ENCODE measurements at places on chromosomes 5 and 9.

DNA sequence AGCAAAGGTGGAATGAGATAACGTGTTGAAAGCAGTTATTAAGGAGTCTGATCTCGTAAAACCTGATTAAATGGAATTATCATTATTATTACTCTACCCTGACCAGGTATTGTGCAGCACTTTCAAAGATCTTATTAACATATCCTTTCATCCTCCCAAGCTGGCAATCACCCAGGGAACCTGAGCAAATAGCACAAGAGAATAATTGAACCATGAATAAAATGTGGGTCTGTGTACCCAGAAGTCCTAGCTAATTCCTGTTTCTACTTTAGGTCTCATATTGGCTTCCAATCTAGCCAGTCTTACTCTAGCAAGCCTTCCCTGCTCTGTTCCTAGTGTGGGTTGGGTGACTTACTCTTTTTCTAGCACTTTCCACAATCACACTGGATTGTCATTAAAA, 162.2 kb upstream of the STK32A start:
- DNase-seq = no peak

GRCh38 chr5:141669520-141669919, 12.5 kb downstream of the ARAP3 start:
- no peak for DNase-seq

GRCh38 chr9:86668488-86668887, 278.8 kb downstream of the GAS1 start:
- DNase-seq = no peak

DNA sequence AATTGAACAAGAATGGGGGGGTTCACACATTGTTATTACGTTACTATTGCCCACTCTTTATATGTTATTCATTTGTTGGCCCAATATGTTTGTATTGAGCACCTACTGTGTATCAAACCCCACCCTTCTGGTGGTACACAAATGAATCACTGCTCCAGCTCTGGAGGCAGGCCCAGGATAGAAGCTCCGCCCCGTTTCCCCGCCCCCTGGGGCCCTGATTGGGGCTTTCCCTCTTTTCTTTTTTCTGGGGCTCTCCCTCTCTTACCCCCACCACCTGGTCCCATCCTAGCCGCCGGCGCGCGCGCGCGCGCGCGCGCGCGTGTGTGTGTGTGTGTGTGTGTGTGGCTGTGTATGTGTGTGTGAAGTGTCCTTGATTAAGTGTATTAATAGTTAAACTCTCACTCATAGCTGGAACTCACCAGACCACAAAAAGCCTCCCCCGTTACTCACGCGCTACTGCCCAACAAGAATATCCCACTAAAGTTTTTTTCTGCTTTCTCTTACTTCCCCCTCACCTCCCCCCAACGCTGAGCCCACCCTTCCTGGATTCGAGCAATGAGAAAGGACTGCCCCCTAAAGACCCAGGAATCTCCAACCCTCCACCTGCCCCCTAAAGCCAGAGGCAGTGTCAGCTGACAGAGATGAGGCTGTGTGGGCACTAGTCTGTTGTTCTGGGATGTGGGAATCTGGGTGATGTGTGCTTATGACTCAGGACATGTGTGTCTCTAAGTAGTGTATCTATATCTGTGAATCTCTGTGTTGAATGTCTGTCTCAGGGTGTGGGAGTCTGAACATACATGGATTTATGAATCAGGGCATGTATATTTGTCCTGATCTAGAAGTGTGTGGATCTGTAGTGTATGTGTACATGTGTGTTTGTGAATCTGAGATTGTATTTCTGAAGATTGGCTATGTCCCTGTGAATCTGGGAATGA, 4.0 kb downstream of the CXXC5 start:
- no peak for DNase-seq

- no peak for DNase-seq
These were observed 75.2 kb downstream of the LMNB1 start for GRCh38 chr5:126852091-126852571.

GRCh38 chr5:155129513-155129880, 115.9 kb downstream of the KIF4B start:
- DNase-seq = no peak

GRCh38 chr5:79984363-79984762, 6.7 kb downstream of the MTX3 start:
- no peak for DNase-seq

GRCh38 chr9:130023994-130024596, 18.9 kb downstream of the FNBP1 start:
- no peak for DNase-seq

DNA sequence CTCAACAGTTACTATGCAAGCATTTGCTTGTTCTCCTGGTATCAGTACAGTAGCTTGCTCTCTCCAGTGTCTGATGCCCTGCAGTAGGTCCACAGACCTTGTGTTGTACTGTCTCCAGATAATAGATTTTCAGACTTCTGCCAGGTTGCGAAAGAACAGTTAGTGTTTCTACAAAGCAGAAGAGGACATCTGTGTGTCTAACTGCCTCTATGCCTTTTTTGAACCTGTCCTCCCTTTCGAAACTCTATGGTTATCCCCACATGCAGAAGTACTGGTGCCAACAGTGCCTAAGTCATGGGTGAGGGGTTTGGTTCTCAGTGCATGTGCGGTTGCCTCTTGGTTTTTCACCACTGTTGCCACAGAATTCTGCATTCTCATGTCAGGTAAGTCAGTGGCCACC, 45.9 kb downstream of the KCNN2 start:
- no peak for DNase-seq

DNA sequence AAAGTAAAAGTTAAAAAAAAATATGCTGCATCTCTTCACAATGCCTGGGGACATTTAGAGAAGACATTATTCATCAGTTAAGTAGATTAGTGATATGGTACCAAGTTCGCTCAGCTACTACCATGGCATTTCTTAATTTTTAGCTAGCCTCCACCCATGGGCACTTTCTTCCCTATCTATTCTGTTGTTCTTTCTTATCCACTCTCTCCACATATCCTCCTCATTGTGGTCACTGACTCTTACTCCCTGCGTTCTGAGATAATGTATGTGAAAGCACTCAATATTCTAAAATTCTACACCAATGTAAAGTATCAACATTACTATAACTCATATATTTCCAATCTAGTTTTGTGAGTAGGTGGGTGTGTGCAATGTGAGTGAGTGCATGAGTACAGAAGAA, 609.7 kb upstream of the DAB2 start:
- DNase-seq = no peak

GRCh38 chr5:149941795-149942194, 2.8 kb downstream of the PDE6A start:
- no peak for DNase-seq

- no peak for DNase-seq
These were observed 1.1 kb downstream of the CTXN3 start for GRCh38 chr5:127650022-127650421.

GRCh38 chr5:5419291-5420210, 2.9 kb upstream of the ICE1 start:
- no peak for DNase-seq

DNA sequence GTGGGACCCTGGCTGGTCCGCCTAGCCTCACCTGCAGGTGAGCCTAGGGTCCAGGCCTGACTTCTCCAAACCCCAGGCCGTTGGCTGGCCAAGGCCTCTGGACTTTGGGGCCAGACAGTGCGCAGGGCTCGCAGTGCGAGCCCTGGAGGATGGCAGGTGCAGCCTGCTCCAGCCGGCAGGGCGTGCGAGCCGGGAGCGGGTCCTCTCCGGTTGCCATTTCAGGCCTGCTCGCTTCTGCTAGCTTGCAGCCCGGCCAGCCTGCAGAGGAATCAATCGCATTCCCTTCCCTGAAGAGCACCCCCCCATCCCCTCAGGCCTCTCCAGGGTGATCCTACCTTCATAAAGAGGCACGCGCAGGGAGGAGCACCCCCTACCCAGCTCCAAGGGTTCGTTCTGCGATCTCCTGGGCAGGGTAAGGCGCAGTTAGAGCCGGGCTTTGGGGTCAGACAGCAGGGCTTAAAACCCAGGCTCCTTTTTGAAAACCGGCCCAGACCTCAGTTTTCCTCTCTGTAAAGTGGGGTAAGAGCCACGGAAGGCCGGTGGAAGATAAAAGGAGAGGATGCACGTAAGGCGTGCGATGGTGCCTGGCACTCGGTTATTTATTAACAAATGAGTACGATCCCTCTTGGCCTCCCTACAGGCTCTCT, 6.2 kb downstream of the BARHL1 start:
- no peak for DNase-seq

GRCh38 chr5:30156156-30156555, 1037.3 kb upstream of the CDH6 start:
- DNase-seq = no peak

- DNase-seq = no peak
These were observed 122.2 kb upstream of the GRAMD2B start for GRCh38 chr5:126301056-126301455.

GRCh38 chr5:157915638-157916037, 56.7 kb upstream of the CLINT1 start:
- no peak for DNase-seq

DNA sequence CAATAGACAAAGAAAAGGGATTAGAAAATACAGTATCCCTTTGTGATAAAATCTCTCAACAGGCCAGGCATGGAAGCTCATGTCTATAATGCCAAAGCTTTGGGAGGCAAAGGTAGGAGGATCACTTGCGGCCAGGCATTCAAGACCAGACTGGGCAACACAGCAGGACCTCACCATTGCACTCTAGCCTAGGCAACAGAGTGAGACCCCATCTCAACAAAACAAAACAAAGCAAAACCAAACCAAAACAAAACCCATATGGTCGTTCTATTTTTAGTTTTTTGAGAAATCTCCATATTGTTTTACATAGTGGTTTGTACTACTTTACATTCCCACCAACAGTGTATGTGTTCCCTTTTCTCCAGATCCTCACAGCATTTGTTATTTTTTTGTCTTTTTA, 193.0 kb downstream of the KIAA0825 start:
- DNase-seq = no peak

DNA sequence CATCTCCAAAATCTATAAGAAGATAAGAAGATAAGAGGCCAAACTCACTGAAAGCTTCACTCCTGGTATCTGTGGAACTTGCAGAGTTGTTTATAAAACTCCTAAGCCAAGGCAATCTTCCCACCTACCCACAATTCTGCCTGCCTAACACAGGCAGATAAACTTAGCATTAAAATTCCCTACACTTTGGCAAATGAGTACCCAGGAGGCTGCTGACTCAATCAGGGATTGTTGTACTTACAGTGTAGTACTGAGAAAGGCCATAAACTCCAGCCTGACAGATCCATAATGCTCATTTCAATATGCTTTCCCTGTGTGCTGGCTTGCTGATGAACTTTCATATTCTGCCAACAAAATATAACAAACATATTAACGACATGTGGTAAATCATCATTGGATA, 725.2 kb downstream of the BRINP1 start:
- DNase-seq = no peak

GRCh38 chr9:79799691-79800335, 228.0 kb downstream of the TLE4 start:
- DNase-seq = no peak

DNA sequence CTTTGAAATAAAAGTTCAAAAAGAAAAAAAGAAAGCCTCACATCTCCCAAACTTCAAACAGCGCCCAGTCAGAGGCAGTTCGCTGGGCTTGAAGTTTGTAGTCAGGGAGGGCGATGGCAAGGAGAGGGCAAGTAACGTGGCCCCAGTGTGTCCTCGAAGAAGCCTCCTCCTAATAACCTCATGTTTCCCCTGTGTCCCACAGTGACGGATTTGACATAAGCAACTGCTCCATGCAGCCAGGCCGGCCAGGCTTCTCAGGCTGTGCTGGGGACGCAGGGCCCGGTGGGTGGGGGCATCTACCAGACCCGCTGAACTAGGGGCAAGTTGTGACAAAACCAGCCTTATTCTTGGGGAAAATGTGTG, 172.2 kb downstream of the ERCC6L2 start:
- no peak for DNase-seq

DNA sequence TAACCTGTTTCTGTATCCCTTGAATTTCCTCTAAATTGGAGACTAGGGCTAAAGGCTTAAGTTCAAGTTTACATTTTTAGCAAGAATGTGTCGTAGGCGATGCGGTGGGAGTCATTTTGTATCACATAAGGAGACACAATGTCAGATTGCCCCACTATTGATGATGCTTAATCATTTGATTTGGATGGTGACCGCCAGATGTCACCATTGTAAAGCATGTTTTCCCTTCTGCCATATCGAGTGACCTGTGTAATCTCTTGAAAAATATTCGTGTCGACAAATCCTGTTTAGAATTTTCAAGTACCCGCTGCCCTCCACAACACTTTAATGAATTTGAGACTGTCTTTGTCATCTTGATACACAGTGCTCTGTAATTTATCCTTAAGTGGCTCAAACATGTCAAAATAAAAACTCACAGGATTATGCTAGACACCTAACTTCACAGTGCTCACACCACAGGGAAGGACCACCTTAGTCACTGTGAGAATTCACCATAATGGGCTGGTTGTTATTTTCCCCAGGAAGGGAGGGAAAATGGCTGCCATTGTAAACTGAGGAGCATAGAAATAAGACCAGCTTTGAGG, 34.5 kb upstream of the SLC46A2 start:
- DNase-seq = no peak

DNA sequence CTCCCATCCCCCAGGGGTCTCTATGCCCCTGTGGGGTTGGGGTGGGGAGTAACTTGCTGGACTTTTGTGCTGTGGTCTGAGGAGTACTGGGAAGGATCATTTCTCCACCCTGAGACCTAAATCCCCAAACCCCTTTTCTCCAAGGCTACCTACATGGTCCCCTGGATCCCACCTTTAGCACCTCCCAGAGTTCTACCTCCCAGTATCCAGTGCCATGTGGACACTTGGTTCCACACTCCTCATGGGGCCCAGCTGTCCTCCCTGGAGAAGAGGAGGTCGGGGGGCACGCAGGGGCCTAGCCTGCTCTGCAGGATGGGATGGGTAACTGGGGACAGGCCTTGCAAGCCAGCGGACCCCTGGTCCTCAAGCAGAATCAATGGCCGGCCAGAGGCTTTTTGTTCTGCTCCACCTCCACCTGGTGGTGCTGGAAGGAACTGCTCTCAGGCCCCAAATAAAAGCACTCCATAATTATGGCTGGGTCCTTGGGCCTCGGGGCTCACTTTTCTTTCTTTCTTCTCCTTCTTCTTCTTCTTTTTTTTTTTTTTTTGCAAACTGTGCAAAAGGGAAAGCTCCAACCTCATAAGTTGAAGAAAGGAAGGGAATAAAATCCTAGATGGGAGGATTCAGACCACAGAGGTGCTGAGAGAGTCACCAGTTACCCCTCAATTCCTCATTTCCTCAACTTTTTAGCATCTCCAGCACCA, 68.4 kb downstream of the PSD2 start:
- peak; percentile 21 for DNase-seq

DNA sequence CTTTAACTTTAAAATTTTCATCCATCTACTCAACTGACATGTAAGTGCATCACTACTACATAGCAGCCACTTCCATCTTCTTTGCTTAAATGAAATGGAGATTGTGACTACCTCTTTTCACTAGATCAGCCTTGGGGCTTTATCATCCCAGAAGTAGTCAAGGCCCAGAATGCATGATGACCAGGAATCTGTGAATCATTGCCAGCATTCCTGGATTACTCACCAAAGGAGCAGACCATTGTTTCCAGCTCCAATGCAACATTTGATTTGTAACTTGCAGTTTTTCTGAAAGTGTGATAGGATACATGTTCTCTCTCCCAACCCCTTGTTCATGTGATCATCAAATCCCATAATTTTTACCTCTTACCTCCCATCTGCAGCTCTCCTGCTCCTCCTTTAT, 65.1 kb downstream of the PLPPR1 start:
- no peak for DNase-seq
